Lung (tissue), 17 donors: ENCODE measurements at places on chromosomes 1 and 21. TPM values are rescaled to one million over a fixed set of nuclear protein-coding genes. Genes with fewer than 3 reads are reported as not detected.

GRCh38 chr1:207026104-207026534, 6.4 kb downstream of the C1orf116 start:
- no peak for DNase-seq

Gene ZNF593OS
- total RNA-seq = not detected

- no peak for DNase-seq
Measured at GRCh38 chr21:39703578-39703977, 41.4 kb upstream of the IGSF5 start.

DNA sequence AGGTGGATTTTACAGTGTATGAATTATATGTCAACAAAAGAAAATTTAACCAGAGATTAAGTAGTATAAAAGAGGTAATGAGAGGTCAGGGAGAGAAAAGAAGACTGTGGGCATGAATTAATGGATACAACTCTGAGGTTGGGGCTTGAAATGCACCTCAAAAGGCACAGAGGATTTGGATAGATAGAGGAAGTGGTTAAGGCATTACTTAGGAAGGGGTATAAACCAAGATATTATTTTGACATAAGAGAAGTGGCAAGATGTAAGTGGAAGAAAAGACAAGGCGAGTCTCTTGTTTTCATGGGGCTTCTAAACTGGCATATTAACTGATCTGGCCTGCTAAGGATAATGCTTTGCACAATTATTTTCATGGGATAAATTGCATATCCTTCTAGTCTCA, 34.1 kb downstream of the RAP1A start:
- DNase-seq = no peak

Gene CD1D
- total RNA-seq = 3.7 TPM

Gene DISP3
- total RNA-seq = 0.18 TPM
